Fibroblast of the aortic adventitia (primary cell): ENCODE measurements at places on chromosomes 2 and 18.

DNA sequence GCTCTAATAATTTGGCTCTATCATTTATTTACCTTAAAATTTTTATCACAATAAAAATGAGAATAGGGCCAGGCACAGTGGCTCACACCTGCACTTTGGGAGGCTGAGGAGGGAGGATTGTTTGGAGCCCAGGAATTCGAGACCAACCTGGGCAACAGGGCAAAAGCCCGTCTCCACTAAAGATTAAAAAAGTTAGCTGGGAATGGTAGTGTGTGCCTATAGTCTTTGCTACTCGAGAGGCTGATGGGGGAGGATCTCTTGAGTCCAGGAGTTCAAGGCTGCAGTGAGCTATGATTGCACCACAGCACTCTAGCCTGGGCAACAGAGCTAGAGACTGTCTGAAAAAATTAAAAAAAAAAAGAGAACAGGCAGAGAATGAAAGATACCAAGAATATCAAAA is 5.7 kb downstream of the MPHOSPH10 start:
- DNase-seq = no peak

- no peak for DNase-seq
Measured at GRCh38 chr18:76452357-76452756, 42.7 kb downstream of the ZNF516 start.

DNA sequence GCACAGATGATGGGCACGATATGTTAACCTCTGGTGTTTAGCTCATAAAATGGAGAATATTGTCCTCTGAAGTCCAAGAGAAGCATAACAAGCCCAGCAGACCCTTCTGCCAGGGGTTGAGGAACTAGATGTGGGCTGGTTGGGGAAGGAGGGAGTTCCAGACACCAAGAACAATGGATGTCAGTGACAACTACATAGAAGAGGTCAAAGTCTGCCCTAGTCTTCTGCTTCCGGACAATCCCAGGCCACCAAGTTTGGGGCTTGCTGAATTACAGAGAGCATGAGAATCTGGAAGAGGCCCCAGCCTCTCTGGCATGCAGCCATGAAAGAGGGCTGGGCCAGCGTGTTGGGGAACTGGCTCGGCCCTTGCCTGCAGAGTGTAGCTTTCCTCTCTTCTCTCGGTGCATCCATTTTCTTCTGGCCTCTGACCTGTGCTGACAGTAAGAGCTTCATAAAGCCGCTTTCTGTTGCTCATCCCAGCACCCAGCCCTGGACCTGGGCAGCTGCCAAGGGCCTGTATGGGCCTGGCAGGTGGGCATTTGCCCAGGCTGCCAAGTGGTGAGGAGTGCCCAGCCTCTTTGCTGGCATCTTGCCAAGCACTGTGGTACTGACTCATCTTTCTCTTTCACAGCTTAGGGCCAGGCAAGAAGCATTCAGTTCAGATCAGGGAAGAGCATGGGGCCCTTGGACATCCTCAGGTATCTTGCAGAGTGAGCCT is 14.6 kb upstream of the LAPTM4A start:
- DNase-seq = peak; percentile 65

- DNase-seq = no peak
Measured at GRCh38 chr2:232310121-232310520, 68.4 kb upstream of the ALPP start.

- DNase-seq = no peak
Measured at GRCh38 chr18:55166260-55166598, 207.0 kb upstream of the CCDC68 start.

DNA sequence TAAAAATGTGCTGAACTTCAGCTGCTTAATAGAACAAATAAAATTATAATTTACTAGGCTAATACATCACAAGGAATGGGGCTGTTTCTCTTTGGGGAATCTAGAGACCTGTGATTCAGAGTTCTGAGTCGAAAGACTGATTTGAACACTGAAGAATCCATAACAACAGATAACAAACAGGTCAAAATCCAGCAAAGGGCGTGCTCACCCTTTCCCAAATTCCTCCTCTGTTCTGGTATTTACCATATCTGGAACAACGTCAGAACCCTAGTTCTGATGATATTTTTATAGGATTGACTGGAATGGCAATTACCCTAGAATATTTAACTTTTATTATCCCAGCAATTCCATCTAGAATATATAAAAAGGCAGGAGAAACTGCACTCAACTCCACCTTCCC is 66.0 kb upstream of the ITGA6 start:
- DNase-seq = peak; percentile 82

GRCh38 chr2:211455216-211455841 is 898.9 kb downstream of the CPS1 start:
- DNase-seq = peak; percentile 60

GRCh38 chr2:45403036-45403435 is 208.0 kb downstream of the SRBD1 start:
- DNase-seq = no peak

GRCh38 chr2:173982918-173983317 is 17.7 kb upstream of the SP3 start:
- DNase-seq = peak; percentile 74

GRCh38 chr2:12321886-12322285 is 394.9 kb upstream of the TRIB2 start:
- DNase-seq = peak; percentile 39

DNA sequence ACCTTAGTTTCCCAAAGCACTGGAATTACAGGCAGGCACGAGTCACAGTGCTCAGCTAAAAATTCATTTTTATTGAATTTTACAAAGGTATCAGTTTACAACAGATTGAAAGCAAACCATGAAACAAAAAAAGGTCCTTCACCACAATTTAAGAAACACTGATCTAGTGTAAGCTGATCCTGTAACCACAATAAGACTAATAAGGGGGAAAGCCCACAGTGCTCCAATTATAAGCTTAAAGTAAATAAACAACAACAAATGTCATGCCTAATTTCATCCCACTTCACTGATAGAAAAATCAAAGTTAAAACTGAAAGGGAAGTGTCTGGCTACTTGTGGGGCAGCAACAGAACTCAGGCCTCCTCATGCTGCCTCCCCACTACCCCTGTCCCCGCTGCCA is 49.2 kb downstream of the ICA1L start:
- DNase-seq = no peak

DNA sequence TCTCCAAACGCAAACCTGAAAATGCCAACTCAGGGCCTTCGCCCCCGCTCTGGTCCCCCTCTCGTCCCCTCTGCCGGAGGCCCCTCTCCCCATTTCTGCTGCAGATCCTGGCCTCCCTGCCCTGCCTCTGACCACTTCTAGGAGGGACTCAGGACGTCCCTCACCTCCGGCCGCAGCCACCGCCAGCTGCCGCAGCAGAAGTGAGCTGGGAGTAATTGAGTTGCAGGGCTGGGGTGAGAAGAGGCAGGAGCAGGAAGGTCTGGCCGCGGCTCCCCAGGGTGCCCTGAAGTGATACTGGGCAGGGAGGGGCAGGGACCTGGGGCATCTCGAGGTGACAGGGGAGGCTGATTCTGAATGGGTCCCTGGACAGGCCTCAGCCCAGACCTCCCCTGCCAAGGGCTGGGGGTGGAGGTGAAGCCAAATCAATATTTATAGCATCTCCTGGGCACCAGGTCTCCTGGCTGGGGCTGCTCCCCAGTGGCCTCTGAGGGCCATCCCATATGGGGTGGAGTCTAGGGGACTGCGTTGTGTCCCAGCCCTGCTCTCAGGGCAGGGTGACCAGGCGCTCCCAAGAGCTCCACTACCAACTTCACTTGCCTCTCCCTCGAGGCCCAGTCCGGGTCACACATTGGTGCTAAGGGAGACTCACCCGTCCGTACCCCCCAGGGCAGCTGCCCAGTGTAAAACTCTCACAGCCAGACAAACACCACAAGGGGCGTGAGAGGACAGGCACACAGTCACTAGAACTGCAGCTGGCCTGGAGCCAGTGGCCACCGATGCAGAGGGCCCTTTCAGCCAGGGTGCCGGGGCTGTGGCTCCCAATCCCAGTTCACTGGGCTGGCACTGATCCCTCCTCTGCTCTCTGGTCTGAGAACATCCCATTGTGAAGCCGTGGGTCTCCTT is 33.0 kb downstream of the KCNIP3 start:
- DNase-seq = no peak
